ENCODE measurements at places on chromosomes 12 and 14.

DNA sequence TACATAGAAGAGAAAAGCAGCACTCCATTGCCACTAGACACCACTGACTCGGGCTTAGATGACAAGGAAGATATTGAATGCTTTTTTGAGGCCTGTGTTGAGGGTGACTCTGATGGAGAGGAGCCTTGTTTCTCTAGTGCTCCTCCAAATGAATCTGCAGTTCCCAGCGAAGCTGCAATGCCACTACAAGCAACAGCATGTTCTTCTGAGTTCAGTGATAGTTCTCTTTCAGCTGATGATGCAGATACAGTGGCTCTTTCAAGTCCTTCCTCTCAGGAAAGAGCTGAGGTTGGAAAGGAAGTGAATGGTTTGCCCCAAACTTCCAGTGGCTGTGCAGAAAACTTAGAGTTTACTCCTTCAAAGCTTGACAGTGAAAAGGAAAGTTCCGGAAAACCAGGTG is 114.5 kb upstream of the NPAS3 start:
- H3K27me3 ChIP-seq, result no peaks in the 10 kb centered on the region
- peaks cover 50% of the 10 kb centered on the region for H3K4me1 ChIP-seq
- DNase-seq, result no peak
- no peaks in the 10 kb centered on the region for H3K36me3 ChIP-seq

DNA sequence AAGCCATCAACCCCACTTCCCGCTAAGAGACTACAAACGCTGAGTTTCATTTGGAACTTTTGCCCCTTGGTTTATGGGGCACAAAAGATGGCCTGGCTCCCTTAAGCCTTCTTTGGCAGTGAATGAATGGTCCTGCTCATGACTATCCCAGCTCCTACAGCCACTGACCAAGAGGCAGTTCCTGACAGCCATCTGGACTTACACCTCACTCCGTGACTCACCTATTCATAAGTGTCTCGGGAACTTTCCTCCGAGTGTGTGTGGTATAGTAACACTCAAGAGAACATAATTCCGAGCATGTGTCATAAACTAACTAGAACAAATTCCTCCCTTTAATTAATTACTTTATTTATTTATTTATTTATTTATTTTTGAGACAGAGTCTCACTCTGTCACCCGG is 51.9 kb upstream of the NUDT4 start:
- no peaks in the 10 kb centered on the region for H3K27me3 ChIP-seq
- no peak overlapping the region for H3K4me3 ChIP-seq
- peaks cover 9% of the 10 kb centered on the region for H3K4me1 ChIP-seq
- H3K36me3 ChIP-seq, result no peaks in the 10 kb centered on the region
- no peak for DNase-seq

GRCh38 chr12:130879781-130880389 is 8.0 kb downstream of the RAN start:
- no peak overlapping the region for H3K4me3 ChIP-seq
- no peaks in the 10 kb centered on the region for H3K27me3 ChIP-seq
- peaks cover 11% of the 10 kb centered on the region for H3K4me1 ChIP-seq
- H3K27ac ChIP-seq, result no peak overlapping the region
- DNase-seq, result no peak
- peaks cover 26% of the 10 kb centered on the region for H3K36me3 ChIP-seq

- no peak overlapping the region for H3K27ac ChIP-seq
- H3K36me3 ChIP-seq, result peaks cover 5% of the 10 kb centered on the region
- H3K4me3 ChIP-seq, result no peak overlapping the region
- no peaks in the 10 kb centered on the region for H3K4me1 ChIP-seq
- DNase-seq, result no peak
- H3K27me3 ChIP-seq, result peaks cover 49% of the 10 kb centered on the region
These were observed 41.9 kb upstream of the RD3L start for GRCh38 chr14:103984196-103984595.

DNA sequence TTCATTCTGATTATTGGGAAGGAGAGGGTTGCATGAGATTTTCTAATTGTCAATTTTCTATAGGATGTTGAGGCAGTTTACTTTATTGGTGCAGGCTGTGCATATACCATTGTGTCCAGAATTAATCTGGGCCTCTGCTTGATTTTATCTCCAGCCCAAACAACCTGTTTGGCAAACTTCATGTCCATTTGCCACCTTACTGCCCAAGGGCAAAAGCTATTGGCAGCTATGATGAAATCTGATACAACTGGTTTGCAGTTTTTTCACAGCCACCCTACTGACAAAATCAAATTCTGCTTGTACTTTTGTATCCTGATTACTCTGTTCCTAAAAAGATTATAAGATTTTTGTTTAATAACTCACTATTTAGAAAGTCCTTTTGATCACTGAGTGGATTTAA is 789.2 kb upstream of the FBXO33 start:
- no peak overlapping the region for H3K4me3 ChIP-seq
- H3K36me3 ChIP-seq, result no peaks in the 10 kb centered on the region
- no peak overlapping the region for H3K27ac ChIP-seq
- H3K4me1 ChIP-seq, result no peaks in the 10 kb centered on the region

DNA sequence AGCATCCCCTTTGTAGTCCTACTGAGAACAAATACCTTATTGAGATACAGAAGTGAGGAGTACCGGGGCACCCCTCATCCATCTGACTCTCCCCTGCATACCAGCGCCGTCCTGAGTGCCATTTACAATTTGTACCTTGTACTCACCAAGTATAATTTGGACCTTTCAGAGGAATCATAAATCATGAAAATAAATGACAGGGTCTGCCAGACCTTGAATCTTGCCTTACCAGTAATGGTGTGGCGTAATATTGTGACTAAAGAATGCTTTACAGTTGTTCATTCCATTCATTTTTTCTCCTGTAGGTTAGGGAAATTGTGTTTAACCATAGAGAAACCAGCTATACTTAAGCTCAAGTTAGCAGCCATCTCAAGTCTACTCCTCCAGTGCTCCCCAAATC is 243.7 kb upstream of the RGS6 start:
- no peak for DNase-seq
- H3K4me3 ChIP-seq, result no peak overlapping the region
- H3K27me3 ChIP-seq, result no peaks in the 10 kb centered on the region
